Stimulated activated CD8-positive, alpha-beta memory T cell treated with anti-CD3 and anti-CD28 coated beads, Interleukin-4, amount 100 ng/mL, for 1 hour (primary cell): ENCODE measurements at places on chromosomes 4 and X.

DNA sequence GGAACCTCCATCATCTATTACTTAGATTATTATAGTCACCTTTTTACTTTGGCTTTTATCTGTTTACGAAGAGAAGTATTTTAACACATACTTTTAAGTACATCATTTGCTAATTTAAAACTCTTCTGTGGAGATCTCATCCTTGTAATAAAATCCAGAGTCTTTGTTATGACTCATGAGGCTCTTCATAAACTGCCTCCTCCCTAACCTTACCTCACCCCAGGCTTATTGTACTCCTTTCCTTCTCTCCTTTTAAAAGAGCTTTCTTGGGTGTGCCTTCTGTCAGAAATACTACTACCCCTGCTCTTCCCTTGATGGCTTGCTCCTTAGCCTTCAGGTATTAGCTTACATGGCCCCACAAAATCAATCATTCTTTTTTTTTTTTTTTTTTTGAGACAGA lies 6.6 kb downstream of the ARL9 start:
- no peak for DNase-seq

DNA sequence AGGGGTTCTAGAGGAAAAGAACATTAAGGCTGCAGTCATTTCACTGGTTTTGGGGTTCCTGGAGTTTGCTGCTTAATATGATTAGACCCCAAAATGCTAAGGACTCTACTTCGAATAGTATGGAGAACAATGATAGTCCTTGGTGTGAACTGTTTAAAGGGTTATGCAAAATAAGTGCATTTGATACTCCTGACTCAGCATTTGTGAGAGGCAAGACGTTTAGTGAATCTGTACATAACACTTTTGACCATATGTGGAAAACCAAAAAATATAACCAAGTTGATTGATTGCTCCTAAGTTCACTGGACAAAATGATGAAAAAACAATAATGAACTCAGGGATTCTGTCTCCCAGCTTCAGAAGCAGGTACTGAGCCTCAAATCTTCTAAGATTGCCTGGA lies 414.1 kb downstream of the SH3BGRL start:
- DNase-seq = no peak

GRCh38 chr4:8051644-8052043 lies 107.0 kb downstream of the ABLIM2 start:
- DNase-seq = no peak

GRCh38 chrX:96474741-96475125 lies 209.9 kb upstream of the DIAPH2 start:
- no peak for DNase-seq

DNA sequence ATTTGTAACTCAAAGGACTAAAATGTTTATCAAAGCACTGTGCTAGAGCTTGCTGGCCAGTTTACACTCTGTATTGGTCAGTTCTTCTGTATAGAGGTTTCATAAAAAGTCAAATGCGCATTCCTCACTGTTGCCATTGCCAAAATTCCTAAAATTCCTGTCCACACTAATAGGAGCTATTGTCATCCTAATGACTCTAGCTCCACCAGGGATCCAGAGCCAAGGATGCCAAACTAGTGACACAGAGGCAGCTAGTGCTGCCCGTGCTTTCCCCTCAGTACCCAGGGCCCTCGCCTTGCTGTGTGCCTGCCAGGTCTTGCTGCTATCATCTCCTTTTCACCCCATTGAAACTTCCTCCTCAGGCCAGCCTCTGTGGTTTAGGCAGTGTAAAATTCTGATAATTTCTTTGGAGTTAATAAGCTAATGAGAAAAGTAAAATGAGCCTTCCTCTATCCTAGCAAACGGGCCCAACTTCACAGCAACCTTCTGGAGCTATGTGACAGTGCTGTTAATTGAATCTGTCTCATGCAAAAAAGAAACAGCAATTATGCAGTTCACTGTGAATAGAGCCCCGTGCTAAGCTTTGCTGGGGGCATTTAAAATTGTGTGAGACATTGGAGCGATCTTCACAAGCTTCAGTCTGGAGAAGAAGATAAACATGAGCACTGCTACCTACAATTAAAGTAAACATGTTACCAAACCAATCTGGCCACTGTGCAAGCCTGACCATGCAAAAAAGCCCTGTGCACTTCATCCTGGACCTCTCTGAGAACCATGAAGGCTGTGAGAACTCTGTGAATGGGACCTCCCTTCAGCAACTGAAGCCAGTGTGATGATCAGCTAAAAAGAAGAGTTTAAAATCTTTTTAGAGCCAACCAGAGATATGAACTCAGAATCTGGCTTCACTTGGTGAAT lies 43.1 kb upstream of the FGF2 start:
- DNase-seq = no peak

GRCh38 chr4:184550476-184550875 lies 76.1 kb upstream of the IRF2 start:
- DNase-seq = no peak

DNA sequence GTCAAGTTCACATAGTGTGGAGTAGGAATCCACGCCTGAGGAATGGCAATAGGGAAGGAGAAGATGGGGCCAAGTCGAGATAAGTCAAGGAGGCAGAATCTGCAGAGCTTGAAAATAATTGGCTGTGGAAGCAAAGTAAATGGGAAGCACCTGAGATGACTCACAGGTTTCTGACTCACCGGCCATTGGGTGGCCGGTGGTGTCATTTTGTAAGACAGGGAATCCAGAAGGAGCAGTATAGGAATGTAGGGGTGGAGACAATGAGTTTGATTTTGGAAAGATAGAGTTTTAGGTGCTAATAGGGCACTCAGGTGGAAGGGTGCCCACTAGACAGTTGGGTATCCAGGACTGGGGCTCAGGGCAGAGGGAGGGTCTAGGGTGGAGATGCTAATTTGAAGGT lies 201.0 kb upstream of the MAMLD1 start:
- DNase-seq = no peak

DNA sequence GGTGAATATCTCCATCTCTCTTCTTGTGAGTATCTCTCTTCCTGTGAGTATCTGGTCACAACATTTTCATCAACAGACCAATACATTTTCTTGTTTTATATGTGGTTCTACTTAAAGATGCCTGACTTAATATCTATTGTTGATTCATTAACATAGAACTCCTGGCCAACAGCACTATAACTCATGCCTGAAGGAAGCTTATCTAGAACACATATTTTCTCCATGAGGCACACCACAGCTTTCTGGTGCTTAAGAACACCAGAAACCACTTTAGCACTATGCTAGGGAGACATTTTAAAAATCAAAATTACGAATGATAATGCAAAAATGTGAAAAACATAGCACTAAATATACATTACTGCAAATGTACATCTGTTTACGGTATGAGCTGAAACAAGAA lies 190.4 kb downstream of the GABRB1 start:
- DNase-seq = no peak

DNA sequence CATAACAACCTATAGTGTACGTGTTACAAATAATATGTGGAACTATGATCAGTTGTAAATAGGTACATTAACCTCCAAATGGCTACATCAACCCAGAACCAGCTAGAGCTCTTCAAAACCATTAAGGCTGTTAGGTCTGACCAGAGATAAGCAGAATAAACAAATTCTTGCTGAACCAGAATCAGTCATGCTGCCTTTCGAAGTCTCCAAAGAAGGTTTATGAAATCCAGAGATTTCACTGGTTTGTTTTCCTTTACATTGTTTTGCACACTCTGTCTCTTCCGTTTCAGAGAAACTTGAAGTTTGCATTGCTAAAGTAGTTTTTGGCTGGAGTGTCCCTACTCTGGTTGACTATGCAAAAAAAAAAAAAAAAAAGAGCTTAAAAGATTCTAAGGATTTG lies 177.3 kb upstream of the SLIT2 start:
- no peak for DNase-seq

DNA sequence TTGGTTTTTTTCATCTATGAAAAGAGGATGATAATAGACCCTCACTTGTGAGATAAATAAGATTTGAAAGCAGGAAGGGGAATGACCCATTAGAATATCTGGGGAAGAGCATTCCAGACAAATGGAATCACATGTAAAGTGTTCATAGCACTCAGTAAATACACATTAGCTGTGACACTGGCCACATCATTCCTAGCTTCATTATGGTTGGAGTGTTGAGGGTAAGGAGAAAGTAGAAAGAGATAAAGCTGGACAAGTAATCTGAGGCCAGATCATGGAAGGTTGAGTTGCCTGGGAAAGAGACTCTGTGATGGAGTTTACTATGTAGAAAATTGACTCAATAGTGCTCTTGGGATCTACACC lies 6.9 kb upstream of the PGRMC1 start:
- no peak for DNase-seq

GRCh38 chr4:35541146-35541887 lies 703.0 kb downstream of the ARAP2 start:
- no peak for DNase-seq

GRCh38 chrX:9832811-9833210 lies 46.6 kb downstream of the SHROOM2 start:
- no peak for DNase-seq

GRCh38 chrX:16433021-16433420 lies 216.9 kb upstream of the S100G start:
- no peak for DNase-seq

GRCh38 chr4:48906206-48907173 lies at the start of gene OCIAD2:
Gene OCIAD2 (minus strand): TSS chr4:48906774. CDS start chr4:48904549, 2,225 bp downstream.
- peak; percentile 74 for DNase-seq

- no peak for DNase-seq
These were observed 779 bp upstream of the PRSS12 start for GRCh38 chr4:118353534-118354030.

- no peak for DNase-seq
These were observed 20.9 kb upstream of the MTM1 start for GRCh38 chrX:150547375-150548115.

DNA sequence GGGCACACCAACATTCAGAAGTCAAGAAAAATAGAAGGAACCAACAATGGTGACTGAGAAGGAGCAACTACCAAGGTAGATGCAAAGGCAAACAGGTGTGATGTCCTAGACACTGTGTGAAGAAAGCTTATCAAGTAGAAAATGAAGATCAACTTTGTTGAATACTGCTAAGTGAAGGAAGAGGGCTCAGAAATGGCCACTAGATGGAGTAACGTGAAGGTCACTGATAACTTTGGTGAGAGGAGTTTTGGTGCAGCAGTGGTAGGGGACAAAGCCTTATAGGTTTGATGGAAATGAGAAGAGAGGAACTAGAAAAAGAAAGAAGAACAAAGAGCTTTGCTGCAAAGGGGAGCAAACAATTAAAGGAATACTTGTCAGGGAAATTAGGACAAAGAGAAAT lies 23.5 kb downstream of the OTC start:
- DNase-seq = no peak

DNA sequence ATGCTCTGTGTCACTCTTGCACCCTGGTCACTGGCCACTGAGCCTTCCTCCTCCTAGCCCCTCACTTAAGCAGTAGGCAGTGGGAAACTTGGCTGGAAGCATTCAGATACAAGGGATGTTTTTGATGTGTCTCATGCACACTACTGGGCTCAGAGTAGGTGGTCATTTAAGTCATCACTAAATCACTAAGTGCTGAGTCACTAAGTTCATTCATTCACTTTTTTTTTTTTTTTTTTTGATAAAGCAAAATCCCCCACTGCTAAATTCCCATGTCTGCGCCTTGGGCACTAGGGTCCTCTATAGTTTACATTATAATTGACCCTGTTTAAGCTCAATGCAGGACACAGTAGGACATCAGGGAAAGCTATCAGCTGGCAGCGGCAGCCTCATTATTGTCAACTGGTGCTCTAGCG lies 182.4 kb upstream of the MBNL3 start:
- no peak for DNase-seq

- DNase-seq = no peak
These were observed 64.7 kb upstream of the CTSO start for GRCh38 chr4:156018383-156018782.

DNA sequence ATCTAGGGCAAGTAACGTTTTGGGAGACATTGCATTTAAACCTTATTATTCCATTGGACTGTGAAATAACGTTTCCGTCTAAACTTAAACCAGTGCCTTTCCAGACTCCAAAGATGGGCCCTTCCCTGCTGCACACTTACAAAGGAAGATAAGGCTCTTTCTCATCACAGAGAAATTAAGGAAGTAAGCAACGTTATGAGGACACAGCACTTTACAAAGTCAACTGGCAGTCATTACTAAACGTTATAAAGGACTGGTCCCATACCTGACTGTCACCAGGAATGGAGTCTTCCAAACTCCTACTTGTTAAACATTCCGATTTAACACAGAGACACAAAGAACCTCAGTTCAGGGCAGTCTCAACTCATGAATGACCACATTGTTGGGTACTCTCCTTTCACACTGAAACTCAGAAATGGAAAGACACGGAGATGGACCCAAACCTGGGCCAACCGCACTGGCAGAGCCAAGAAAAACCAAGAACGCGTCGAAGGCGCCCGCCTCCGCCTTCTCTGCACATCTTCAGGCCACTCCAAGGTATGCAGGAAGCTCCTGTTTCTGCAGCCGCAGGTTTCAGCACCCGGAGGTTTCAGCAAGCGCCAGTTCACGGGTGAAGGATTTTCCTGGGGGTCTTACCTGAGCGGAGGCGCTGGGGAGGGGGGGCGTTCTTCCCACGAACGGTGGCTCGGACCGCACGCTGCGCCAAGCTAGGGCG lies 670 bp downstream of the PAPSS1 start:
- no peak for DNase-seq

DNA sequence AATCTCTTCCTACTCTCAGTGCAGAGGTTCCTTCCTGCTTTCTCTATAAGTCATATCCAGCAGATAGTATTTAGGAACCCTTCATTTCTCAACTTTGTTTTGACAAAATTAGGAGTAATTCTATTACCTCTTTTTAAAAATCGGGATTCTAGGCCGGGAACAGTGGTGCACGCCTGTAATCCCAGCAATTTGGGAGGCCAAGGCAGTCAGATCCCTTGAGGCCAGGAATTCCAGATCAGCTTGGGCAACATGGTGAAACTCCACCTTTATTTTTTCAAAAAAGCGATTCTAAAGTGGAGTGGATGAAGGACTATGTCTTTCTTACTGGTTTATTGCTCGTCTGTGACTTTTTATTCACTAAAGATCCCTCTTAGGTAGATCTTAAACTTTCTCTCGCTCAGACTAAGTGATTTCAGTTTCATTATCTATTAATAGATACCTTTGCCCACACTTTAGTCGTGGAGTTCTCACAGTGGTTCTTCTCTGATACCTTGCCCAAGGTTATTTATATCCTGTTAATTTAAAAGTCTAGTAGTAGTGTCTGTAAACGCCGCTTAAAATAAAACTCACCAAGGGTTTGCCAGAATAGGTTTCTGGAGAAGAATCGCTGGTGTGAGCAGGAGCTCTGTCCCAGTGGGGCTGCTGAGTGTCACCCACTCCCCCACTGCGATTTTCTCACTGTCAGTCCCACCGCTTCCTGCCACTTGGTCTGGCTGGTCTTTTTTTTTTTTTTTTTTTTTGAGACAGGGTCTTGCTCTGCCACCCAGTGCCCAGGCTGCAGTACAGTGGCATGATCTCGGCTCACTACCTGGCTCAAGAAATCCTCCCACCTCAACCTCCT lies 27.0 kb upstream of the TMEM131L start:
- DNase-seq = no peak

- no peak for DNase-seq
These were observed 122.5 kb downstream of the ADAMTS3 start for GRCh38 chr4:72446353-72447055.

DNA sequence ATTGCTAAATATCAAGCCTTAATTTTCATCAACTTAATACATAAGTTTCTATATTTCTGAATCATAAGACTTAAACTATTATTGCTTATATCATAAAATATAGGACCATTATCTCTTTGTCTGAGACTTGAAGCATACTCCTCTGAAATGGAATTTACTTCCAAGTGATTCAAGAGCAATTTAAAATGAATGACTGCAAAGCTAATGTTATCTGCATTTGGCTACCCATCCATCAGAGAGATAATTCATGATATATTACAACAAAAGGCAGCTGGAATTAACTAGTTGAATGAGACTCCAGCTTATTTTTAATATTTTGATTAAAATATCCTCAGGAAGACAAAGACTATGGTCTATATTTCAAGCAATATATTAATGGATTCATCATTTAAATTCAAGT lies 208.6 kb downstream of the UNC5C start:
- no peak for DNase-seq
